Bone marrow (tissue), 2 donors: ENCODE measurements at places on chromosomes 6 and 20.

- DNase-seq = no peak
Measured at GRCh38 chr20:57102566-57102965, 163.9 kb downstream of the BMP7 start.

GRCh38 chr20:13430346-13431002, 208.3 kb downstream of the TASP1 start:
- DNase-seq = no peak

- no peak for DNase-seq
Measured at GRCh38 chr20:47907031-47907675, 121.9 kb upstream of the SULF2 start.

GRCh38 chr20:10728873-10729670, 55.3 kb upstream of the JAG1 start:
- DNase-seq = no peak

DNA sequence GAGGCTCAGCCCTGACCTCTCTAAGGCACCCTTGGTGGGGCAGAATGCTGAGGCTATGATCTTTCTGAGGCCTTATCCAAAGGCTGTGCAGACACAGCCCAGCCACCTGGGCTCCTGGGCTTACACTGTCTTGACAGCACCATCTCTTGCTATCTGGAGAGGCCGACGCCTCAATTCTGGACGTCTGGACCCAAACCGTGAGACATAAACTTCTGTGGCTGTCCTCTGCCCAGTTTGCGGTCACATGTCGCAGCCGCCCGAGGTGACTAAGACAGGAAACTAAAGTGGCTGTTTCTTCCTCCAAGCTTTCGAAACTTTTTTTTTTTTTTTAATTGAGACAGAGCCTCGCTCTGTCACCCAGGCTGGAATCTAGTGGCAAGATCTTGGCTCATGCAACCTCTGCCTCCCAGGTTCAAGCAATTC, 49.3 kb downstream of the PRR18 start:
- peak; percentile 80 for DNase-seq

DNA sequence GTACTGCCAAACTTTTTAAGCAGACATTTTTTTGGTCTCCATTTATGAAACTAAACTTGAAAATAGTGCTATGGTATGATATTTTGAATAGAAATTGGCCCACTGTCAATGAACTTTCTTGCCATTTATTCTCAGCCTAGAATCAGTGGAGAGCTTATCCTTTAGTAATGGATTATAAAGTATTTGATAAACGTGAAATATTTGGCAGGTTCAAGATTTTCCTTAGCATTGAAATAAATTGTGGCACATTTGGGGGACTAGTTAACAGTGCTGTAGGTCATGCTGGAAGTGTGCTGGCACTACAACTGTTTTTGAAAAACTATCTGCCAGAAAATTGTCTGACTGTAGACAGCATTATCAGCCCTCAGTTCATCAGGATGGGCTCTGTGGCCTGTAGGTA, 2.1 kb downstream of the PRSS35 start:
- DNase-seq = no peak

- DNase-seq = no peak
Measured at GRCh38 chr6:84052204-84052882, 18.8 kb downstream of the MRAP2 start.

DNA sequence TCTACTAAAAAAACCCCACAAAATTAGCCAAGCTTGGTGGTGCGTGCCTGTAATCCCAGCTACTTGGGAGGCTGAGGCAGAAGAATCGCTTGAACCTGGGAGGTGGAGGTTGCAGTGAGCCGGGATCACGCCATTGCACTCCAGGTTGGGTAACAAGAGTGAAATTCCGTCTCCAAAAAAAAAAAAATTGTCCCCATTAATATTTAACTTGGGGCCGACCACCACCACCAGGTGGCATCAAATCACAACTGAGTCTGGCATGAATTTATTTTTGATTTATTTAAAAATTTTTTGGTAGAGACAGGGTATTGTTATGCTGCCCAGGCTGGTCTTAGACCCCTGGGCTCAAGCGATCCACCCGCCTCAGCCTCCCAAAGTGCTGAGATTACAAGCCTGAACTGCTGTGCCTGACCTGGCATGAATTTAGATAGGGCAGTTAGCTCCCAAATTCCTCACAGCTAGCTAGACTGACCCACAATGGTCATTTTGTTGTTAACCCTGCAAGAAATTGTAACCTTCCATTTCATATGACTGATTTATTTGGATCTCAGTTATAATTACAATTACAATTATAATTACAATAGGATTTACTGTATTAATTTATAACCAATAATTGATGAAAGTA, 17.1 kb upstream of the BEND3 start:
- DNase-seq = no peak

GRCh38 chr6:15962449-15962764, 166.5 kb upstream of the MYLIP start:
- DNase-seq = no peak

GRCh38 chr6:124722141-124722878, 239.9 kb upstream of the RNF217 start:
- no peak for DNase-seq

- DNase-seq = no peak
Measured at GRCh38 chr6:134090591-134090990, 38.2 kb upstream of the SLC2A12 start.

- no peak for DNase-seq
Measured at GRCh38 chr20:10954137-10954840, 280.5 kb upstream of the JAG1 start.

GRCh38 chr6:163554663-163555062, 140.1 kb downstream of the QKI start:
- DNase-seq = no peak

GRCh38 chr20:37185686-37186085, 6.3 kb upstream of the MROH8 start:
- no peak for DNase-seq

- no peak for DNase-seq
Measured at GRCh38 chr20:22471156-22471836, 113.1 kb downstream of the FOXA2 start.

- peak; percentile 70 for DNase-seq
Measured at GRCh38 chr6:24743265-24743943, 24.4 kb upstream of the C6orf62 start.

GRCh38 chr20:56628873-56629463, at the start of gene TFAP2C:
Gene TFAP2C, plus strand, starts transcription at chr20:56629306. Its CDS starts 239 bp downstream, at chr20:56629545.
- DNase-seq = no peak

DNA sequence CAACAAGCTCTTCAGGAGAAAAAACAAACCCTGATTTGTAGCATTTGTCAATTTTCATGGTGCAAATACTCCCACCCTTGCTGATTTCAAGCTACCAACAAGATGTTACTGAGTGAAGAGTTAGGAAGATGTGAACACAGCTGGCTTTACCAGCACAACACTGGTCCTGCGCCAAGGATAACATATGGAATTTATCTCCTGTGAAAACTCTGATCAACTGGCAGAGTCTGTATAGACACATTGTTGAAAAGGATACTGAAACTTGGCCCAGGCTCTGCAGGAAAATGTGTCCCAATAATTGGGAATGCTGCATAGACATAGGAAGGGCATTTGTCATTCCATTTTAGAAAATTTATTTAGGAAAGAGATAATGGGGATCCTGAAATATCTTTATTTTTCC, 29.0 kb downstream of the OTOR start:
- DNase-seq = no peak

- no peak for DNase-seq
Measured at GRCh38 chr6:160131636-160132296, 10.2 kb downstream of the SLC22A1 start.

- DNase-seq = peak; percentile 64
Measured at GRCh38 chr20:43513931-43514647, 6.6 kb downstream of the L3MBTL1 start.

GRCh38 chr6:109299776-109300564, 82.3 kb downstream of the CD164 start:
- no peak for DNase-seq

DNA sequence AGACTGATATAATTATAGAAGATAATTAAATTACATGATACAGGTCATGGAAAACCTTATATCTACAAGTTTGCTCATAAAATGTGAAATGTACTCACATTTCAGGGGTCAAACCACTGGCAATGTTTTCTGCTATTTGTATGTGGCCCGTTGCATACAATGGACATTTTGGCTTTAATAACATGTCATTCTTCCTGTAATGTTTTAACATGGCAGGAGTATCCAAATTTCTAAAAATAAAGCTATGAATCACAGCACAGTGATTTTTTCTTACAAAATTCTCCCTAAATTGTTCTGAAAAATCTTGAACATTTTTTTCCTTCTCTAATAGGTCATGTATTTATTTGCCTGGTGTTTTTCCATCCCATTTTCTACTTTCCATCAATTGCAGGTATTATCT, 305.7 kb downstream of the SMOC2 start:
- no peak for DNase-seq

GRCh38 chr20:61588411-61589385, 336.6 kb downstream of the CDH4 start:
- DNase-seq = no peak

DNA sequence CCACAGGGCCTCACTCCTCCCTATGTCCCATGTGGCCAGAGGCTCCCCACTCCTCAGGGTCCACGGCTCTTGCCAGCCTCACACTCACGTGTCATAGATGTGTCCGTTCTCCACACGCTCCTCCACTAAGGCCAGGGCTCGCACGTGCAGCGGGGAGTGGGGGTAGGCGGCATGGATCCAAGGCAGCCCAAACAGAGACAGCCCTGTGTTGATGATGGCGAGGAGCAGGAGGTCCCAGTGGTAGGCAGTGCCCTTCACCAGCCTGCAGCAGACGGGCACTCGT, 10.3 kb downstream of the SLC4A11 start:
- DNase-seq = no peak

- no peak for DNase-seq
Measured at GRCh38 chr6:44010411-44011349, 116.6 kb downstream of the MRPL14 start.

- DNase-seq = peak; percentile 35
Measured at GRCh38 chr20:47524015-47524784, 22.5 kb downstream of the NCOA3 start.

DNA sequence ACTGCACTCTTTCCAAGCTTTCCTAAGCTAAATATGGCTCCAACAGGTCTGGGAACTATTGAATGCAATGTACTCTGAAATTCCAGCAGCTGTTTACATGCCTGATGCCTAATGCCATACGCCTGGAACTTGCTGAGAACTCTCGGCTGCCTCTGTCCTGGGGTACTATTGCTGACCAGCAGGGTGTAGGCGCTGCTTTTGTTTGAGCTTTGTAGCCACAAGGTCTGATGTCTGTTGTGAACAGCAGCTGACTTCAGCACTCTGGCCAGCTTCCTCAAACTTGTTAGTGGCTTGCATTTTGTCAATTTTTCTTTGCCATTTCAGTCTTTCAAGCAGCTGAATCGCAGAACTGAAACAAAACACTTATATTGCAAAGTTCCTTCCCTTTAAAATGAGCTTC, 26.7 kb downstream of the SAYSD1 start:
- no peak for DNase-seq

DNA sequence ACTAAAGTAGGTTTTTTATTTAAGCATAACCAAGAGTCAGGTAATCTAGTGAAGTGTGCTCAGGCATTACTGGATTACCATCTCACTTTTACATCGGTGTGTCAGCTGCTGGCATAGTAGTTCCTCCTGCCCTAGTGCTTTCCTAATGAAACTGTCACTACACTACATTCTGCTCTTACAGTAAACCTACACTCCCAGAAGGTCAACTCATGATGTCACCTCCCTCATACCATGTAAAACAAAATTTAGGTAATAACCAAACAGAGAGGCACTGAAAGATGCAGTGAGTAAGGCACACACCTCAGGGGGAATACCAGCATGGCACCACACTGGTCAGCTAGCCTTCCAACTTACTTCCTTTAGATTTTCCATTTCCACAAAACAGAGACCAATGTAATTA, 23.3 kb downstream of the HUS1B start:
- DNase-seq = no peak

DNA sequence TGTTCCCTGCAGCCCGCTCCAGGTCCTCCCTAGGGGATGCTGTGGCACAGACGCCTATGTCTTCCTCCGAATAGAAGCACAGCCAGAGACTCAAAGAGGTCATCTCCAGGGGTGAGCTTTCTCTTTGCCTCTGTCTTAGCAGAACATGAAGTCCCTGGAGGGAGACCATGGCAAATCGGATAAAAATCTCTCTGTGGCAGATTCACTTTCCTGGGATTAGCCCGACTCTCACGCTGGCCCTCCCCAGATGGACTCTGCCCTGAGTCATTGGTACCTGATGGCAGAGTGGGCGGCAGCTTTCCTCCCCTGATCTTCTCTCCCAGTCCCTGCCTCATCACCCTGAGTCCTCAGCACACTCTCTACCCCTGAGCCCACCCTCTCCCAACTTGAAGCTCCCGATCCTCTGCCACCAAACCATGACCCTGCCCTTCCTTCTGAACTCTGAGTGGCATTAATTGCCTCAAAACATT, 58.0 kb upstream of the CCDC167 start:
- DNase-seq = no peak

GRCh38 chr6:44762496-44762895, 375.0 kb downstream of the CDC5L start:
- no peak for DNase-seq

- no peak for DNase-seq
Measured at GRCh38 chr20:58869662-58870227, 17.2 kb downstream of the GNAS start.

DNA sequence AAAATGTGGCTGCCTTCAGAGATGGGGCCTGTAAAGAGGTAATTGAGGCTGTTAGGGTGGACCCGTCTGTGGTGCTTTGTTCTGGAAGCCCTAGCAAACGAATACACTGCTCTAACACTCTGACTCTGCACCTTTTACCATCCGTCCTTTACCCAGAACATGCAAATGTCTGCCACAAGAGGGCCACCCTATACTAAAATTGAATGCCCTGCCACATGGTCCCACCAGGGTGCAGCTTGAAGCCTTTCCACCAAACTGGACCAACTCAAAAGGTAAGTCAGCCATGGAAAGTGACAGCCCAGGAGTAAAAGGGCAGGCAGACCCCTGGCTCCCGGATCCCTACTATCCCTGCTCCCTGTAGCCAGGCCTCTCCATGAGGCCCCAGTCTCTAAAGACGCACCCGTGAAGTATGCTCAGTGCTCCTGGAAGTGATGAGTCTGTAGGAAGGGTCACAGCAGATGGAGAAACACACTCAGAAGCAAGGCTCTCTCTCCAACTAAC, 5.8 kb upstream of the BFSP1 start:
- peak; percentile 49 for DNase-seq

GRCh38 chr6:160431226-160431625, 83.0 kb downstream of the SLC22A3 start:
- DNase-seq = no peak

GRCh38 chr6:29736563-29736962, 13.3 kb downstream of the HLA-F start:
- DNase-seq = no peak

DNA sequence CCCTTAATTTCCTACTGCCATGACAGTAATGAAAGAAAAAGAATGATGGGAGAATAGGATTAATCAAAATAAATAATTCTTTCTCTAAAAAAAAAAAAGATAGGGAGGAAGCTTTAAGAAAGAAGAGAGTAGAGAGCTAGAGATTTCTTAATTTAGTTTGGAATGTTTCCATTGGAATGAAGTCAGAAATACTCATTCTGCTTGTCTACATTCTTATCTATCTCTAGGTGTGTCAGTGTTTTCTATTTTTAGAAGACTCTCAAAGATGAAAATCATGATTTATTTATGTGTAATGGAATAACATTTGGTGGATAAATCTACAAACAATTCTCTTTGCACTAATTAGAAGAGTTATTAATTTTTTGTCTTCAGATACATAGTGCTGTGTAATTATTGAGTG, 38.0 kb upstream of the HIVEP1 start:
- DNase-seq = no peak

GRCh38 chr6:56033401-56033800, 158.0 kb upstream of the BMP5 start:
- DNase-seq = no peak
